Activated CD8-positive, alpha-beta memory T cell treated with anti-CD3 and anti-CD28 coated beads, Interleukin-2, amount 50 U/mL, for 4 hours (primary cell): ENCODE measurements at places on chromosomes 11 and 22.

DNA sequence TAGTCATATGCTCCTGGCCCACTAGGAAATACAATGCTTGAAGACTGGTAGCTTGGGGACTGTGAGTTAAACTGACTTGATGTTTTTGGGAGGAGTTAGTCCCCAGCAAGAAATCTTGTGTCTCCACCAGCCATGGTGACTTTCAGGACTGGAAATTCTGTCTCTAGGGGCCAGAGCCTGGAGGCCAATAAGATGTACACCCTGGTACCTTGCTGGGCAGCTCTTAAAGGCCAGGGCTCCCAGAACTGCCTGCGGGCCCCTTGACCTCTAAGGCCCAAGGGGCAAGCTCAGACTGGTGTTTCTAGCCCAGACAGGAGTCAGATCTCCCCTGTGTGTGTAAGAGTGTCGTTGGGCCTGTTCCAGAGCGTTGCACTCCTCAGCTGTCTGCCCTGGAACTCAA lies 128.7 kb upstream of the C11orf58 start:
- no peak for DNase-seq

DNA sequence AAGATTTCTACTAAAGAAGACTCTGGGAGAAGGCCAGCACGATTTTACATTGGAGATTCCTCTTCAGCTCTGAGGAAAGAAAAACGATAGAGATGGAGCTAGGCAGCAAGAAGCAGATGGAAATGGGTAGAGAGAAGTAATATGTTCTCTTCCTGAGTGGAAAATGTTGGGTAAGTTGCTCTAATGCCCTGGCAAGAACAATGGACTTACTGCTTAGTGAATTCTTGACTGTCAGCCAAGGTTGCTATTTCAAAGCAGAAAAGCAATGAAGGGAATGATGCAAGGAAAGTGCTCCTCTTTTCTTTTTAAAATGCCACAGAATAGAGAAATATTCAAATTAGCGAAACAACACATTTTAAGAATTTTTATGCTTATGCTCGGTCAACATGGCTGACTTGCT lies 38.4 kb upstream of the CWF19L2 start:
- no peak for DNase-seq

- DNase-seq = no peak
Measured at GRCh38 chr11:58292017-58292416, 24.0 kb upstream of the OR10W1 start.

DNA sequence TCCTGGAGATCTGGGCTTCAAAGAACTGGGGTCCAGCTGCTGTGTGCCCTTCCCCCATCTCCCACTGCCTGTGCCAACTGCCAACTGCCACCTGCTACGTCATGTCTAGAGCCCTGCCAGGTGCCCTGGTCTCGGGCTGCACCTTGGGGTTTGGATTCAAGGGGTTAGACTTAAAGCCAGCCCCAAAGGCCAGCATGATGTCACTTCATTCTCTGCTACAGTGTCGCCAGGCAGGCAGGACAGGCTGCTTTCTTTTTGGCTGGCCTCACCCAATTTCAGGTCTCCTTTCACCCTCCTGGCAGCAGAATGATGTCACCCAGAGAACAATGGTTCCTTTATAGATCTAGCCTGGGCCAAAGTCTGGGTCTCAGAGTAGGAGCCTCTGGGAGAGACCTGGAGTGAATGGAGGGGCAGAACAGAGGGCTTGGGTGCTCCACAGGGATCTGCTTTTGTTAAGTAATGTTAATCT lies 79.5 kb upstream of the CRYBB3 start:
- DNase-seq = no peak

DNA sequence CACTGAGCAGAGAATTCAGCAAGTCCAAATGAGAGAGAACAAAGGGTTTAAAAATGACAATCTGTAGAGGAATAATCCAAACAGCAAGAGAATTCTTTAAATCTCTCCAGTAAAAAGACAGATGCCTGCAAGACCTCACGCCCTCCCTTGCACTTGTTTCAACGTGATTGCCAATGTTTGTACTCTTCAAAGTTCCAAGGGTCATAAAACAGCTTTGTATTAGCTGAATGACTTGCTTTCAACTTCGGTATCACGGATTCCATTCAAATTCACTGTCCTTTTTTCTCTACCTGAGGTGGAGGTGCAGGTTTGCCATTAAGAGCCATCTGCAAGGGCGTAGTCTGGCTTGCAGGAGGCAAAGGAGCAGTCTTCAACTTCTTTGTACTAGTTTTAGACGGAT lies 41.1 kb upstream of the CHRNA10 start:
- DNase-seq = no peak

DNA sequence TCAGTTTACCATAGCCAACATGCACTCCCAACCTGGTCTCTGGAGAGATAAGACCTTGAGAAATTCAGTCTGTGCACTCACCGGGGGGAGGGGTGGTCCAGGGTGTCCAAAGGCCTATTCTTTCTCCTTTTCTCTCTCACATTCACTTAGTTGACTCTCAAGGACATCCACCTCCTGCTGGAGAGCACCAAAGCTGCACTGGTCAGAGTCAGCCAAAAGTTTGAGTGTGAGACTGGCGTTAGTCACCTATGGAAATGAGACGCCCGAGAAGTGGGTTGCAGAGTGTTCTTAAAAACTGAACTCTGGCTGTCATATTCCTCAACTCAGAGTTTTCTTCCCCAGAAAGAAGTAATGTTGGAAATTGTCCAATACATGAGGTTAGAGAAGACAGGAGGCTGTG lies 5.0 kb upstream of the UBQLNL start:
- no peak for DNase-seq

DNA sequence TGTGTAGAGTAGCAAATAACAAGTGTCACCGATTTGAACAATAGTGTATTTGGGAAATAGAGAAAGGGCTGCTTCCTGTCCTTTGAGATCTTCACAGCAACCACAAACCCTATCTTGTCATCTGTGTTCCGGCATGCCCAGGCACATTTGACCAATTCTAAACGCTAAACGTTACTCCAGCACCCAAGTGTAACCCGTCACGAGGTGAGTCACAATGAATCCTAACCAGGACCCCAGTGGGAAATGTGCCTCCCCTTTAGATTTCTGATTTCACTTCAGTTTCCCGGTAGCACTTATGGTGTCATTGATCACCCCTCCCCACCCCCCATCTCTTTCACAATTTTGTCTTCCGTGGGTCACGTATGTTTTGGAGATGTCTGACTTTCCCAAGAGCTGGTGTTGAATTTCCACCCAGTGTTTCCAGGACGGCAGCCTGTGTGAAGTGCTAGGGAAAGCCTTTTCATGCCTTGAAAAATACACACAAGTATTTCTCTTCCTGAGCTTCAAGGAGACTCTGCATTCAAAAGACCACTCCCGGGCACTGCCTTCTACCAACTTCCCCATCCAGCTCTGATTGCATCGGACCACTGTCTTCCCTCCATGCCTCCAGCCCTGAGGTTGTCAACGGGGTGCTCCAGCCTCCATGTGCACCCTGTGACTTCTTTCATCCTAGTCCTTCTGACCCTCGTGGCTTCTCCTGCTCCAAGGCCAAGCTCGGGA lies 10.5 kb upstream of the C11orf24 start:
- no peak for DNase-seq

DNA sequence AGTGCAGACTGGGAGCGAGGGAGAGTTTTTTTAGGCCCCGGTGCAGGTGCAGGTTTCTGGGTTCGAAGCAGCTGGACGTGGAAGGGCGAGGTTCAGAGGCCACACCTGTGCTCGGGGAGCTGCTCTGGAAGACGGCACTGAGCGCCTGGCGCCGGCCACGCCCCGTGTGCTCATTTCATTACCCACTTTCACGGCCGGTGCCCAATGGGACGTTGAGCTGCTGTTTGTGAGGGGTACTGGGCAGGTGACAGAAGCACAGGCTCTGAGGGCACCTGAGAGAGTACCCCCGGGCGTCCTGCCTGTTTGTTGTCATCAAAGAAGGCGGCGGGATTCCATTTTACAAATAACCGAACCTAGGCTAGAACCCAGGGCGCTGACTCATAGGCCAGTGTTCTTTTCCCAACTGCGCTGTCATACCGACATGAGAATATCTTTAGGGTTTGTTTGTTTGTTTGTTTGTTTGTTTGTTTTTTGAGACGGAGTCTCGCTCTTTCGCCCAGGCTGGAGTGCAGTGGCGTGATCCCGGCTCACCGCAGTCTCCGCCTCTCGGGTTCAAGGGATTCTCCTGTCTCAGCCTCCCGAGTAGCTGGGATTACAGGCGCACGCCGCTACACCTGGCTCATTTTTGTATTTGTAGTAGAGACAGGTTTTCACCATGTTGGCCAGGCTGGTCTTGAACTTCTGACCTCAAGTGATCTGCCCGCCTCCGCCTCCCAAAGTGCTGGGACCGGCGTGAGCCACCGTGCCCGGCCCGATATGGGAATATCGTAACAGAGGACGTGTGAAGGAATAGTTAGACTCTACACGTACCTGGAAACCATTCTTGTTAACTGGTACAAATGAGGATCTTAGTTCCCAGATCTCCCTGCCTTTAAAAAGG lies 16.6 kb upstream of the SPTBN2 start:
- DNase-seq = peak; percentile 41

GRCh38 chr22:35637254-35637653 lies 11.0 kb upstream of the APOL6 start:
- no peak for DNase-seq

DNA sequence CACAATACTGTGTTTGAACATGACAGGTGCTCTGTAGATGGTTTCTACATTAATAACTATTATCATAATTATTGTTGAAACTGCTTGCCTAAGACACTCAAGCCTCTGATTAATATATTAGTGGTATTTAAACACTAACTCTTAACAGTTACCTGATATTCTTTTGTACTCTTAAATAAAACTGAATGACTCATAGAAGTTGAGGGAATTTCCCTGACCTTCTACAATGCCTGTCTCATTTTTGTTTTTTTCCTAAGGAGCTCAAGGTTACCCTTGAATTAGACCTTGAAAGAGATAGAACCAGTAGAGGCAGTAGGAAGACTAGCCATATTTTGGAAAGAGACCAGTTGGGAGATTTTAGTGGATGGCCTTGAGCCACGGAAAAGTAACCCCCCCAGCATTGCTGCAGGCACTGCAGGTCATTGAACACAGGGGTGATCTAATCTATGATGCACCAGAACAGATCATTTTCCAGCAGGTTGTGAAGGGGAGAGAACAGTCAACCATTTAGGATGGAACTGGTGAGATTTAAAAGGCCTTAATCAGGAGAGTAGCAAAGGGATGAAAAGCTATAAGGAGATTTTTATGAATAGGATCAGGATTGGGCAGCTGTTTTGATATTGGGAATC lies 148.3 kb downstream of the PGR start:
- no peak for DNase-seq
